Activated gamma-delta T cell treated with anti-CD3 and anti-CD28 coated beads, Interleukin-2, amount 50 U/mL, for 16 hours (primary cell): ENCODE measurements at places on chromosomes 6 and 20.

- no peak for DNase-seq
These were observed 59.4 kb upstream of the SCP2D1 start for GRCh38 chr20:18754030-18754652.

GRCh38 chr6:52115145-52115741, 27.8 kb upstream of the PKHD1 start:
- DNase-seq, result no peak

- no peak for DNase-seq
These were observed 308.3 kb downstream of the LAMA2 start for GRCh38 chr6:129191235-129191634.

GRCh38 chr20:48695255-48695654, 132.5 kb downstream of the PREX1 start:
- DNase-seq, result no peak

GRCh38 chr6:41538556-41539182, 7.5 kb upstream of the FOXP4 start:
- DNase-seq, result no peak

GRCh38 chr6:14695579-14695978, 550.3 kb upstream of the JARID2 start:
- DNase-seq, result no peak

- no peak for DNase-seq
These were observed 19.0 kb upstream of the STX11 start for GRCh38 chr6:144131248-144131709.

- DNase-seq, result no peak
These were observed 30.9 kb downstream of the LBP start for GRCh38 chr20:38377039-38377685.

GRCh38 chr20:59945175-59945574, 5.0 kb downstream of the FAM217B start:
- DNase-seq, result no peak

GRCh38 chr6:156599366-156599765, 177.8 kb upstream of the ARID1B start:
- no peak for DNase-seq

- DNase-seq, result no peak
These were observed 26.6 kb downstream of the RIN2 start for GRCh38 chr20:19784511-19785172.

- DNase-seq, result no peak
These were observed 29.4 kb downstream of the MDGA1 start for GRCh38 chr6:37668251-37668650.
